ENCODE measurements at places on chromosomes 2 and 18.

DNA sequence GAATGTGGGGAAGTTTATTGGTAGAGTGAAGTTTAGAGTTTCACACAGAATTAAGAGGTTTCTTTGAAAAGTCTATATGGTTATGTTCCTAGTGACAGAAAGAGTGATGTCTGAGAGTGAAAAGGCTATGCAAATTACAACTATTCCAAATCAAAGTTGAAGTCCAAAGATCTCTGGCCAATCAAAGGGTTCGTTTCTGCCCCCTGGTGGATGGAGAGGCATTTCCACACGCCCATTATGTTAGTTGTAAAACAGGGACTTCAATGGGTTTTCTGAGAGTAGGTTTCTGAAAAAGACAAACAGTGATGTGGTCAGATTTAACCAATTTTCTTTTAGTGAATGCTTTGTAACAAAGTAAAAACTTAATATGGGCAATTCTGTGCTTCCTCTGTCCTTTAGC is 441.5 kb upstream of the POU3F3 start:
- DNase-seq: no peak

DNA sequence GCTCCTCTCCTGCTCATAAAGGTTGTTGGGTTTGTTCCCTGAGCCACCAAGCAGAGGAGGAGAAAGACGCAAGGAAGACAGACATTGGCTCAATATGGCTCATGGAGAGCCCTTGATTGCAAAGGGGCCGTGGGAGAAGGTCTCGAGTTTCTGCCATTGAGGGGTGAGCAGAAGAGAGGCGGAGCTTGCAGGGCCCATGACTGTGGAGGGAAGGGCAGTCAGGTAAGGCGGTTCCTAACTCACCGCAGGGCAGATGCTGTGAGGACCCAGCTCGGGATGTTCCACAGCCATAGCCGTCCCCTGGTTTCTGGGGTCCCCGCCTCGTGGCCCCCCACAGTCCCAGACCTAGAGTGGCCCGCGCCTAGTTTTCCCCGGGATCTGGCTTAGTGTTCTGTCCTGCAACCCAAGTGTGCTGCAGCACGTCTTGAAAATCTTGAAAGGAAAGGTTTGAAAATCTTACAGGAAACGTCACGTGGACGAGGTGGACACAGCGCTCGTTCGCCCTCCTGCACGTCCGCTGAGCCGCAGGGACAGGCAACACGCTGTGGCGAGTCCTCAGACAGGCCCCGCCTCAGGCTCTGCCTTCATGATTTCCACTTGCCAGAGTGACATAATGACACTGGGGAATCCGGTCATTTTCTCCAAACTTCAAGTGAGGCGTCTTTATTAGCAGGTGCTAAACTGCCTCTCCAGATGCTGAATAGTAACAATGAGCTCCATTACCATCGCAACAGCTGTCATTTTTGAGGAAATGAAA is 105.5 kb upstream of the HDAC4 start:
- no peak for DNase-seq

DNA sequence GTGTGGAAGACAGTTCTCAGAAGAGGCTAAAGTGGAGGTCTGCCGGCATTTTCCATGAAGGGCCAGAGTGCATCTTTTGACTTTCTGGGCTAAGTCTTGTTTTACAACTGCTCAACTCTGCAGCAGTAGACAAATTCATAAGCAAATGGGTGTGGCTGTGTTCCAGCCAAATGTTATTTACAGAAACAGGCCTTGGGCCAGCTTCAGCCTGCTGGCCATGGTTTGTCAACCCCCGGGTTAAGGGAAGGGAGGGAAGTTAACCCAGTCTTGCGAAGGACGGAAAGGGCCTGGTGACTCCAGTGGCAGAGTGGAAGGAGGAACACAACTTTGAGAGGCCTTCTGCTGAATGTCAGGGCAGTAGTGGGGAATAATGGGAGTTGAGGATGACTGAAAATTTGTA is 34.3 kb upstream of the NCKAP5 start:
- no peak for DNase-seq

- DNase-seq: no peak
Observed at GRCh38 chr2:154187948-154188347, 316.2 kb downstream of the GALNT13 start.

GRCh38 chr2:95353055-95353575 is 49.4 kb upstream of the FAHD2A start:
- no peak for DNase-seq

DNA sequence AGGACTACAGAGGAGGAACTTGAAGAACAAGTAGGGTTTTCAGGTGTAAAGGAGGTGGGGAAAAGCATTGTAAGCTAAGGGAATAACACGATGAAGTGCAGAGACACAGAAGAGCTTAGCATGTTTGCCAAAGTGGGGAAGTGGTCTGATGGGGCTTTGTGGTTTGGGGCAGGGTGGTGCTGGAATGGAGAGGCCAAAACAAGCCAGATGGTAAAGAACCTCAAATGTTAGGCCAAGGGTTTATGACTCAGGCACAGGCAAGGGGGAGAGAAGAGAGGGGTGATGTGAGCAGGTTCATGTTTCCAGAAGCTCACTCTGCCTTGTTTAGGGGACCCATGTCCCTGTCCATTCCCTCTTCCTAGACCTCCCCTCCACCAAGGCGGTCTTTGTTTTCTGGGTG is 104.5 kb upstream of the YWHAQ start:
- DNase-seq: no peak

- DNase-seq: no peak
Observed at GRCh38 chr2:238294393-238295143, 6.2 kb upstream of the PER2 start.

Measured in stimulated activated CD4-positive, alpha-beta T cell treated with anti-CD3 and anti-CD28 coated beads, Interleukin-1b, Interleukin-23, amount 100 ng/mL, for 1 hour (primary cell).